ENCODE measurements at places on chromosomes 6 and 20.
A peak's percentile ranks its signal among the peaks of the same experiment; 100 is the strongest.

DNA sequence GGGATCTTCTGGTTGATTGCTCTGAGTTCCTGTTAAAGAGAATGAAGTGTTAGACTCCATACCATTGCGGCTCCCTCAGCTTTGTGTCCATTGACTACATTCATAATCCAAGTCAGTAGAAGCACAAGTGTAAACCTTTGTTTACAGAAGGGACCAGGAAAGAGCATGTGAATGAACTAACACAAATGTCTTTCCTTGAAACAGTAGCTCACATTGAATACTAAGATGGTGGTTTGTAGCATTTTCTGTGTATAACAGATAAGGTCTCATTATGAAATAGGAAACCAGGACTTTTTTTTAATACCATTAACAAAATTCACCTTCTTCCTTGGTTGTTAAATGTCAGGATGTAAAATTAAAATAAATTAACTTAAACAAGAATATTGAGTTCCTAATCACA lies 8.4 kb downstream of the STXBP5 start:
- DNase-seq, result no peak

GRCh38 chr6:97497713-97498331 lies 214.8 kb upstream of the MMS22L start:
- DNase-seq, result peak; percentile 59

DNA sequence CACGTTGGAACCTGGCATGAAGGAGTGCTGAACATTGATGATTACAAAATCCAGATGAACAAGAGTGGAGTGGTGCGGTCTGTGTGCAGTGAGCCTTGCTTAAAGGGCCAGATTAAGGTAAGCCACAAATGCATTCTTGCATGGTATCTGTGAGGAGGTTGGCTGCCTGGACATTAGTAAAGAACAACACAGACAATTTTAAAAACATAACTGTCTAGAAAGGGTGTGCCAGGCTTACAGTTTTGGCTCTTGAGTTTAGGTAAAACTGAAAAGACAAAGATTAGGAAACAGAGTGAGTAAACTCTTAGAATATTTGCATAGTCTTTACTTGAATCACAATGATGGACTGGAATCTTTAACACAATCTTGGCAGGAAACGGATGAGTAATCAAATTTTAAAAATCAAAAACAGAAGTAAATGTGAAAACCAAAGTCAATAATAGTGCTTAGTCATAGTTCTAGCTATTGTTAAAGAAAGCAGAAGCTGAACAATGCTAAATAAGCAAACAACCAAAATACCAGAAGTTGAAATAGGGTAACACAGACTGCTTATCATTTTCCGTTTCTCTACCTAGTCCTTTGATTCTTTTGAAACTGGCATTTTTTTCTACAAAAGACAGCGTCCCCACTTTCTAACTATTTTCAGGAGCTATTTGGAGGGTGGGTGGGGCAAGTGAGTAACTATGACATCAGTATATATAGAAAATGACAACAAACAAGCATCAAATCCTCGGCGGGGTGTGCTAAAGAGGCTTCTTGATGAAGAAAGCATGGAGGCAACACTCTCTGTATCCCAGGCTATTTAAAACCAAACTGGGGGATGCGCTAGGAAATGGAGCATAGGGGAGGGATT lies 185.8 kb upstream of the RAB32 start:
- peak; percentile 13 for DNase-seq

DNA sequence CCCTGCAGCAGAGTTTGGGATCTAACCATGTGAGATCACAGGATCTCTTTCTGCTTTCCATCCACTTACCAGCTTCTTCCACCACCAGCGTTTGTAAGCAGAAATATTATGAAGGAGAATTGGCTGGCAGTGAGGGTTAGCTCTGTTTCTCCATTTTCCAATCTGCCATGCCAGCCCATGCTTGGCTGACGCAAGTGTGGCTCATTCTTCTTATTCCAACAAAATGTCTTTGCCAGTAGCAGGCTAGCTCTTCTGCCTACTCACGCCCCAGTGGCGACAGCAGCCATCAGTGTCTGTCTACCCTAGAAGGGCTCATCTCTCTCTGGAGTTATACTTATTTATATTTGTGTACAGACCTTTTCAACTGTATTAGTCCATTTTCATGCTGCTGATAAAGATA lies 286.2 kb downstream of the FARS2 start:
- DNase-seq, result no peak

DNA sequence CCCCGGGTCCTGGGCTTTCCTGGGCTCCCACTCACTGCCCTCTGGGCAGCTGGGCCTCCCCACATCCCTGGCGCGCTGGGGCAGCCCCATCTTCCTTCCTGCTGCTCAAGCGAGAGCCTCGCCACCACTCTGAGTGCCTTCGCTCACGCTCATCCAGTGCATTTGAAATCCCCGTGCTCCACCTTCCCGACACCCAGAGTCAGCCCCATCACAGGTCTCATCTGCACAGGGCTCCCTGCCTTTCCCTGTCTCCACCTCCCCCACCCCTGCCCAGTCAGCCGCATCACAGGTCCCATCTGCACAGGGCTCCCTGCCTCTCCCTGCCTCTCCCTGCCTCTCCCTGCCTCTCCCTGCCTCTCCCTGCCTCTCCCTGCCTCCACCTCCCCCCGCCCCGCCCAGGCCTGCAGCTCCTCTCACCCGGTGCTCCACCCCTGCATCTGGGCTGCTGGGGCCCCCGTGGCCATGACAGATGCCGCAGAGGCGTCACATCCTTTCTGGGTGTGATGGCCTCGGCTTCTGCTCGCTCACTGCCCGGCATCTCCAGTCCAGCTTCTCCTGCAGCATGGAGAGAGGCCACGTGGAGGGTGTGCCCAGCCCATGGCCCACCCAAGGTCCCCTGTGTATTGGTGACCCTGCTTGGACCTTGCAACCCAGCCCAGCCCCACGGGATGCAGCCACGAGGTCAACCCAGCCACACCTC lies 9.0 kb upstream of the BHLHE23 start:
- DNase-seq, result no peak

DNA sequence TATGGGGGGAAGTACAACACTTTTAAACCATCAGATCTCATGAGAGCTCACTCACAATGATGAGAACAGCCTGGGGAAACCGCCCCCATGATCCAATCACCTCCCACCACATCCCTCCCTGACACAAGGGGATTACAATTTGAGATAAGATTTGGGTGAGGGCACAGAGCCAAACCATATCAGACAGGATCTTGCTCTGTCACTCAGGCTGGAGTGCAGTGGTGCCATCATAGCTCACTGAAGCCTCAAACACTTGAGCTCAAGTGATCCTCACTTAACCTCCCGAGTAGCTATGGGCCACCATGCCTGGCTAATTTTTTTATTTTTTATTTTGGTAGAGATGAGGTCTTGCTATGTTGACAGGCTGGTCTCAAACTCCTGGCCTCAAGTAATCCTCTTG lies 5.1 kb upstream of the IYD start:
- DNase-seq, result no peak

DNA sequence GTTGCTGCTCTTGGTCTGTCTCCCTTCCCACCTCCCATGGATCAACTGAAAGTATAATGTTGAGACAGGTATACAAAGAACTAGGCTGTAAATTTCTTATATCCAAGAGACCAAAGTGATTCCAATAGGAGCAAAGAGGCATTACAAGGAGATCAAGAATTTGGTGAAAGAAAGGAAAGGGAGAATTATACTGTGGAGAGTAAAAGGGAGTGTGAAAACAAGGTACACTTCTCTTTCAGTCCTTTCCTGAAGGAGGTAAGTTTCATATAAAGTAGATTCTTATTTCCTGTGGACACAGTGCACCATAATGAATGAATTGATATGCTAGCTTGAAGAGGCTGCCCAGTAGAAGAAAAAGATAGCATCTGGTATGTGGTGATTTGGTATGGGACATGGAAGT lies 49.7 kb downstream of the CD2AP start:
- no peak for DNase-seq

DNA sequence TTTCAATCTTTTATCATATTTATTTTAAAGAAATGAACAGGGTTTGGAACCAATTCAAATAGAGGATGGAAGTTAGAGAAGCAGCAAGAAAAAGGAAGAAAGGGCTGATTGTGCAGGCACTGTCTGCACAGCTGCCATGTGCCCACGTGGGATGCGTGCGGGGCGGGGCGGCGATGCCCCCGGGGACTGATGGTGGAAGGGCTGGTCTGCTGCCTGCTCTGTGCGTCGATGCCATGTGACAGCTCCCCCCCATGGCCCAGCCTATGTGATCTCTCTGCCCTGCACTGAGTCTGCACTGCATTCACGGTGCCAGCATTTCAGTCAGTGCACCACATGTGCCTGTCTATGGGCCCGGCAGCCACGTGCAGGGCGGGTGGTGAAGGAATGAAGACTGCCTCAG lies 96.4 kb downstream of the IRF4 start:
- no peak for DNase-seq

DNA sequence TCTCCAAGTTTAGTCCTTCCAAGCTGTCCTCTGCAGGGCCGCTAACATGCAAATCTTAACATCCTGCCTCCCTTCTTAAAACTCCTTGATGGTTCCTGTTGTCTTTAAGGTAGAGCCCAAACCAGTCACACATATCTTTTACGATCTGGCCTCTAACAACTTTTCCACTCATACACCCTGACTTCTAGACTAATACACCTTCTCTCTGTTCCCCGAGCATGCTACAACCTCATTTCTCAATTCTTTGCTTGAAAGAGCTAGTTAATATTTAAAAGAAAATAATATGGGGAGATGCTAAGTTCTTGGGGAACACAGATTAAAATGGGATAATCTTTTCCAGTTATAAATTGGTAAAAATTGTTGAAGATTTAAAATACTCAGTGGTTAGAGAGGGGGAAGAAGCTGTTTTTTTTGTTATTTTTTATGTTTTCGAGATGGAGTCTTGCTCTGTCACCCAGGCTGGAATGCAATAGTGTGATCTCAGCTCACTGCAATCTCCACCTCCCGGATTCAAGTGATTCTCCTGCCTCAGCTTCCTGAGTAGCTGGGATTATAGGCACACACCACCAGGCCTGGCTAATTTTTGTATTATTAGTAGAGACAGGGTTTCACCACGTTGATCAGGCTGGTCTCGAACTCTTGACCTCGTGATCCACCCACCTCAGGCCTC lies 250.7 kb downstream of the MAFB start:
- no peak for DNase-seq

GRCh38 chr6:123529843-123530242 lies 106.9 kb downstream of the TRDN start:
- DNase-seq, result no peak

GRCh38 chr20:39109933-39110818 lies 148.0 kb downstream of the DHX35 start:
- peak; percentile 41 for DNase-seq

All from SW480 (cell line).